Fibroblast of lung (primary cell): ENCODE measurements at places on chromosomes 13 and 19. TPM values are rescaled to one million over a fixed set of nuclear protein-coding genes. Genes with fewer than 3 reads are reported as not detected.
A peak's percentile ranks its signal among the peaks of the same experiment; 100 is the strongest.

GRCh38 chr19:38707512-38708114 lies 36.7 kb downstream of the CAPN12 start:
- DNase-seq = peak; percentile 65

DNA sequence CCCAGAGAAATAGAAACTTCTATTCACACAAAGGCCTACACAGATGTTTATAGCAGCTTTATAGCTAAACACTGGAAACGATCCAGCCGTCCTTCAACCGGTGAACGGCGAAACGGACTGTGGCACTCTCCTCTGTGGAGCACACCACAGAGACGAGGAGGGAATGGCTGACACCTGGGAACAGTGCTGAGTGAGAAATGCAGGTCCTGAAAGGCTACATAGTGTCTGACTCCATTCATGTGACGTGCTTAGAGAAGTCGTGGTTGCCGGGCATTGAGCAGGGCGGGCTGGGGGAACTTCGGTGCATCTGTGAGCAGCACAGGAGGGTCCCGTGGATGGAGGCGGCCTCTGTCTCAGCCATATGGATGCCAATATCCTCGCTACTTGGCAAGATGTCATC lies 3.1 kb upstream of the GRK1 start:
- peak; percentile 8 for DNase-seq

- no peak for DNase-seq
Measured at GRCh38 chr19:5078182-5078581, 109.3 kb downstream of the KDM4B start.

DNA sequence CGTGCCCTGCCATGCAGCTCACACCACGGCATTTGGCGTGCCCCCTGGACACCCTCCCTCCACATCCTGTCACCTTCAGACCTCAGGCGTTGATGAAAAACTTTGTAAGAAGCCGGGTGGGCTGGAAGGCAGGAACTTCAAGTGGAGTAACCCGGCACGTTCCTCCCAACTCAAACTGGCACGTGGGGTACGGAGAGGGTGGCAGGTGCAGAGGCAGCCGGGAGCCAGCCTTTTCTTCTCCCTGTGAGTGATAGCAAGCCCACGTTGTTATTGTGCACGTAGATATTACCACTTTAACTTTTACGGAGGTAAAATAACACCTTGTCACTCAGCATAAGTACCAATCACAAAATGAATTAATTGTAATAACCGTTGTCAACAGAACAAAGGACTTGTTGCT lies 198.0 kb downstream of the ZNF536 start:
- no peak for DNase-seq

DNA sequence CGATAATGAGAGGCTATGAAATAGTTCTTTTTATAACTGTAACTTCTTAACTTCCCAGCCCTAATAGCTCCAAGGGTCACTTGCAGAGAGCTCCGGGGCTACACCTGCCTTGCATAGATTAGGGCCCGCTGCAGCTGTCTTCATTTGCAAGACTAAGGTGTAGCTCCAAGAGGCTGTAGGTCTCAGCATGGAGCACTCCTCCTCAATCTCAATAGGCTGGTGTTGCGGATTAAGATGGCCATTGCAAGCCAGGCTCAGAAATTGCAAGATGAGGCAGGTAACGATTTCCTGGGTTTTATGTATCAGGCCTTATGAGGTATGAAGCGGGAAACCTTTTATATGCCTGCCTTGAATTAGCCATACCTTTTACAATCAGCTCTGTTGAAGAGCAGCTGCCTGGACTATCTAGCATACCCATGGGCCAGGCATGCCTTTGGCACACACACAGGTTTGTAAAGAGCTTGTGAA lies 185.7 kb downstream of the TM9SF2 start:
- DNase-seq = no peak

- no peak for DNase-seq
Measured at GRCh38 chr19:19039901-19040300, 6.5 kb downstream of the ARMC6 start.

GRCh38 chr13:99897076-99897440 lies 74.5 kb downstream of the ZIC5 start:
- DNase-seq = no peak

DNA sequence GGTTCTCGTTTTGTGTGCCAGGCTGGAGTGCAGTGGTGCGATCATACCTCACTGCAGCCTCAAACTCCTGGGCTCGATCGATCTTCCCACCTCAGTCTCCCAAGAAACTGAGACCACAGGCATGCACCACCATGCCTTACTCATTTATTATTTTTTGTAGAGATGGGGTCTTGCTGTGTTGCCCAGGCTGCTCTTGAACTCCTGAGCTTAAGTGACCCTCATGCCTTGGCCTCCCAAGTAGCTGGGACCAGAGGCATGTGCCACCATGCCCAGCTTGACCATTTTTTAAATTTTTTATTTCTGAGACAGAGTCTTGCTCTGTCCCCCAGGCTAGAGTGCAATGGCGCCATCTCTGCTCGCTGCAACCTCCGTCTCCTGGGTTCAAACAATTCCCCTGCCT lies 10.2 kb upstream of the GNA11 start:
- no peak for DNase-seq

- DNase-seq = no peak
Measured at GRCh38 chr19:14015524-14016035, 9.5 kb upstream of the RFX1 start.

The NCR1 gene
- total RNA-seq = not detected in 2 replicates

The SLC10A2 gene
- total RNA-seq = not detected in 2 replicates

The TPTE2 gene
- not detected in 2 replicates for total RNA-seq

The LRG1 gene
- not detected in 2 replicates for total RNA-seq

The LGALS7B gene
- not detected in 2 replicates for total RNA-seq

The POLR2E gene
- total RNA-seq = 55.2 and 55.5 TPM in 2 replicates

The TSKS gene
- 0.26 TPM in 1 of 2 replicates, not detected in the other for total RNA-seq

The PGLYRP2 gene
- not detected in 2 replicates for total RNA-seq

The DNASE2 gene
- total RNA-seq = 23.4 and 26.6 TPM in 2 replicates

The LGALS4 gene
- total RNA-seq = not detected in 2 replicates

The TINCR gene
- under 0.01 and 0.17 TPM in 2 replicates for total RNA-seq
